Heart right ventricle (tissue), 16 donors: ENCODE measurements at places on chromosomes 3 and 15.

- DNase-seq = no peak
Observed at GRCh38 chr15:82847703-82848102, 38.3 kb downstream of the WHAMM start.

DNA sequence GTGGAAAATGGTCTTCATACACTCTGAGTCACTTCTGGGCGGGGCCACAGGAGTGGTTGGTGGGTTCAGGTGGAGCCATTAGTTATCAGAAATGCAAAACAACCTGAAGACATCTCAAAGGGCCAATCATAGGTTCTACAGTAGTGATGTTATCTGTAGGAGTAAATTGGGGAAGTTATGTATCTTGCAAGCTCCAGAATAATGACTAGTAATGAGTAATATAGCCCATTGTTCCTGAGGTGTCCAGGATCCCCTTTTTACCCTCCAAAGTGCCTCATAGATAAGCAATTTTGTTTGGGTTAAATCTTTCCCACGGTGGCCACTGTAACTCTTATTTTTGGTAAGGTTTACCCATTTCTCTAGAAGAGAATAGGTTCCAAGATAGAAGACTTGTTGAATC is 91.7 kb downstream of the PIK3R4 start:
- DNase-seq = no peak

DNA sequence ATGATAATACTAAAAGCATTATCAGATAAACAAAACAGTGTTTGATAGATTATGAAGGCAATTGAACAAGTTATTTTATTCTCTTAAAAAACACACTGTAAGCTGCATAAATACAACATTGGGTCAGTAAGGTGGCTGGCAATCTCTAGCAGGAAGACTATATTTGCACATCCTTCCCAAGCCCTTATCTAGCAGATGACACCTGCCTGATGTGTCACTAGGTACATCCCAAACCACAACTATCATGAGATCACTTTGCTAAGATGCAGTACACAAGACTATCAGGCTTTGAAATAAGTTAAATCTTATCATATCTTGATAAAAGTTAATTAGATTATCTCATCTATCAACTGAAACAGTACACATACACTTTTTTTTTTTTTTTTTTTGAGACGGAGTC is 417.4 kb downstream of the MECOM start:
- no peak for DNase-seq

GRCh38 chr3:106386050-106386449 is 517.2 kb upstream of the CBLB start:
- no peak for DNase-seq

DNA sequence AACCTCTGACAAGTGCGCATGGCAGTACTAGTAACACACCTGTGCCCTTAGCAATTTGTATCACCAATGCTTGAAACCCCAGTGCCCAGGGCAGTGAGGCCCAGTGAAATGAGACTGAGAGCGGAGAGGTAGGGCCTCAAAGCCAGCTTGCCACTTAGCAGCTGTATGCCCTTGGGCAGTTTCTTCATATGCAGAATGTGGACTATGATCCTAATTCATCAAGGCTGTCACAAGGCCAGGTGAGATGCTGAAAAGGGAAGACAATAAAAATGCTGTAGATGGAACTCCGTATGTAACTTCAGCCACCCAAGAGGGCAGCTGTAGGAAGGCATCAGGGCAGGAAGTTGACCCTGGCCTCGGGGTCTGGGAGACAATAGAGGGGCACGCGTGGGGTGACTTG is 74.4 kb downstream of the KY start:
- DNase-seq = no peak

GRCh38 chr3:145902166-145902565 is 258.8 kb downstream of the PLOD2 start:
- DNase-seq = no peak

DNA sequence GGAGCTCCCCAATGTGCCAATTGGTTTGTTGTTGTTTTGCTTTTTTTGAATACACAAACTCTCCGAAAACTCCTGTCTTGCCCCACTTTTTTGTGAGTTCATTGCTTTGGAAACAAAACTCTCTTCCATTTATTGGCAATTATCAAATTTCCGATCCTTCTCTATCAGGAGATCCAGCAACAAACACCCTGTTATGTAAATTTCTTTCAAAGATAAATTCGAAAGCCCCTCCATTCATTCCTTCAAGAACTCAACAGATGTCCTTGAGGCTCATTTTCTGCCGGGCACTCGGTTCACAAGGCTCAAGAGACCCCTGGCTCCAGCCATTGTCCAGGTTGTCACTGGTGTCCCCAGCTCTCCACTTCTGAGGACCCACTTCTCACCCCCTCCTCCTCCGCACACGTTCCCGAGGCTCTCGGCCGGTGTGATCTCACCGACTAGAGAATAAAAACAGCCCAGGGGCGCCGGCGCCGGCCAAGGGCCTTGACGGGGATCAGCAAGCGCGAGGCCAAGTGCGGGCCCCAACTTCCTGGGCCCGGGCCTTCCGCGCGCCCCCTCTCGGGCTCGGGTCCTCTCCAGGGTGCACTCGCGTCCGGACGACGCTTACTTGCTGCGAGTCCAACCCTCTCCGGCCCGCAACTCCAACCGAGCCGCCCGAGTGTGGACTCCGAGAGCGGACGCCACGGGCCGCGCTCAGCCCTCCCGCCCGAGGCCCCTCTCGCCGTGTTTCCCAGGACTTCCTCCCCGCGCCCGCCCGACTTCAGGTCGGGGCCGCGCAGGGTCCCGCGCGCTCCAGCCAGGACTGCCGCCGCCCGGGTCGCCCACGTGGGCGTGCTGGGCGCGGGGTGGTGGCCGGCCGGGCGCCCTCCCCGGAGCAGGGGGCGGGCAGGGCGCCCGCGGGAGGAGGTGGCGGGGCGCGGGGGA is 533 bp upstream of the SMAD3 start:
- no peak for DNase-seq
